ENCODE measurements at places on chromosomes 6 and 20.

DNA sequence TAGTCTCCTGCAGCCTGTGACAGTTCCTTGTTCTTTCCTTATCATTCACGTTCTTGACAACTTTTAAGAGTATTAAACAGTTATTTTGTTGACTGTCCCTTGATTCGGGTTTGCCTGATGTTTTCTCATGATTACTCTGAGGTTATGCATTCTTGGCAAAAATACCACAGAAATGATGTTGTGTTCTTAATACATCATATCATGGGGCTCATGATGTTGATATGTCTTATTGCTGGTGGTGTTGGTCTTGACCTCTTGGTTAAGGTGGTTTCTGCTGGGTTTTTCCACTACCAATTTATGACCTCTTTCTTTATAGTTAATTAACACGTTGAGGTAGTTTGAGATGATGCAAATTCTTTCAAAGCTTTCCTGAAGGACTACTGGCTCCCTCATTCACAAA, 59.1 kb downstream of the ZHX3 start:
- no peak for DNase-seq

- no peak for DNase-seq
Measured at GRCh38 chr6:74333406-74333805, 637.4 kb downstream of the CD109 start.

DNA sequence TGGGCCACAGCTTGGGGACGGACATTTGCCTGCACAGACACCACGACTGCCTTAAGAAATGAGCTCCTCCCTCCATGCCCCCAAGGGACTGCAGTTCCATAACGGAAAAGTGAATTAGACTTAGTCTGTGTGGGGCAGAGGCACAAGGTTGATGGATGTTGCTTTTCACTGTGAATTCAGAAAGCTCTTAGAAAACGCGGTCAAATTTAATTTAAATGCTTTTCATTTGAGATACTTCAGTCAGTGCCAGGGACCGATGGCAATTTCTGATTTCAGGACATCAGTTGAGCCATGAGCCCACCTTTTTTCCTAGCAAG, 356.4 kb downstream of the KIF16B start:
- no peak for DNase-seq

DNA sequence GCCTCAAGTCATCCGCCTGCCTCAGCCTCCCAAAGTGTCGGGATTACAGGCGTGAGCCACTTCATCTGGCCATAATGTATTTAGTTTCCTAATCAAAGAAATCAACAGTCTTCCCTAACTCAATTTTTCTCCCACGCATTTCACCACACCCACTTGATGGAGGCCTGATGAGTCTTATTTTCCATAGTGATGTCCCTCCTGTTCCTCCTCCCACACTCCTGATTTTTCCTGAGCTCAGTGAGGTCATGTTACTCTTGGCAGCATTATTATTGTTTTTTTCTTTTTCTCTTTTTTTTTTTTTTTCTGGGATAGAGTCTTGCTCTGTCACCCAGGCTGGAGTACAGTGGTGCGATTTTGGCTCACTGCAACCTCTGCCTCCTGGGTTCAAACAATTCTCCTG, 8.9 kb downstream of the ABRACL start:
- DNase-seq, result no peak

DNA sequence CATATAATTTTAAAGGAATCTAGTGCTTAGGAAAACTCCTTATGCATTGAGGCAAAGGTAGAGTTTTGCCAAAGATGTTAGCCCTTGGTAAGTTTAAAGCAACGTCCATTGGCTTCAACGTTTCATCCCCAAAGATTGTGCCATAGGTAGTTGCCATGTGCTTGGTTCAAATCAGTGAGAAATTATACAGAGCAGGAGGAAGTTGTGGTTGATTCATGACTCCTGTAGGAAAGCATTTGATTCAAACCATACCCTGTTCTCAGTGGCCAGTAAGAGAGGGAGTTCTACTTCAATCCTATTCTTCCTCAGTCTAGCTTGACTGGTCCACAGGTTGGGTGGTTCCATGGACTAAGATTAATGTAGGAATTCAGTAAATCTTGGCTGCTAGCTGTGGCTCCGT, 535.6 kb downstream of the QKI start:
- DNase-seq, result no peak

- no peak for DNase-seq
Measured at GRCh38 chr20:11905460-11906179, 12.1 kb upstream of the BTBD3 start.

DNA sequence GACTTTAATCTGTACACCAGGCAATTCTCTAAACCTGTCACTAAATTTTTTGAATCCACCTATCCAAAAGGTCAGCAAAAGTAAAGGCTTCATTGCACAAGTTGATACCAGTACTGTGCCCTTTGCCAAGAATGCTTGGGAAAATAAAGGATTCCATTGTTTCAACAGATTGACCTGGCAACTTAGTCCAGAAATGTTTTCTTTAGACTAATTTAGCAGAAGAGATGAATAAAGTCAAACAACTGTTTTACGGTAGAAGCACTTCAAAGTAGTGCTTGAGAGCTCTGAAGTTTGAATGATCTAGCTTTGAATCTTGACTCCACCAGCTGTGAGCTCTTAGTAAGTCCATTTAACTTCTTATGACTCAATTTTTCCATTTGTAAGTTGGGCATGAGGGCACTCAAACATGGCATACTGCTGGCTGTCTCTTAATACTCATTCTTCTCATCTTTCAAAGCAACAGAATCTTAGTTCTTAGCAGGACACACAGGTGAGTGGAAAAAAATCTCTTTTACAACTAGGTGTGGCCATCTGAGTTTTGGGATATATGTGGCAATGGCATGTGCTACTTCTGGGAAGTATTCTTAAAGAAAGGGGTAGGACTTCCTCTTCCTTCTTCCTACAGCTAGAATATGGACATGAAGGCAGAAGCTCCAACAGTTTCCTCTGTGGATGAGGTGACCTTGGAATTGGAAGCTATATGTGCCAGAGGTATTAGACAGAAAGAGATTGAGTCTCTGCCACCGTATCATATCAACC, 55.9 kb upstream of the LOC128125822 start:
- DNase-seq, result no peak

DNA sequence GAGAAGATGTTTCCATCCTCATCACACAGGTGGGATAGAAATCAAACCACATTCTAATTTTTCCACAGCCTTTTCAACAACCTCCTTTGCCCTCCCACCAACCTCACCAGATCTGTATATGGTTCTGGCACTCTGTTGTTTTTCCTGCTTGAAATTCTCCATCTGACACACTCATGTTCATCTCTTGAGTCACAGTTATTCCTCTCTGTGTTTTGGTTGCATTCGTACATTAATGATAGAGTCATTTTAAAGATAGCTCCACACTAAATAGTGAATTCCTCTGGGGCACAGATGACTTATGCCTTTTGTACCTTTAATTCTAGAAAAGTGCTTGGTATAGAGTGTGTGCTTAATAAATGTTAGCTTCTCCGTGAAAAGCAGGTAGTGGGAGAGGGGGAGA, 1.4 kb upstream of the GCLC start:
- no peak for DNase-seq

- DNase-seq, result no peak
Measured at GRCh38 chr20:43921227-43921780, 6.7 kb downstream of the TOX2 start.

DNA sequence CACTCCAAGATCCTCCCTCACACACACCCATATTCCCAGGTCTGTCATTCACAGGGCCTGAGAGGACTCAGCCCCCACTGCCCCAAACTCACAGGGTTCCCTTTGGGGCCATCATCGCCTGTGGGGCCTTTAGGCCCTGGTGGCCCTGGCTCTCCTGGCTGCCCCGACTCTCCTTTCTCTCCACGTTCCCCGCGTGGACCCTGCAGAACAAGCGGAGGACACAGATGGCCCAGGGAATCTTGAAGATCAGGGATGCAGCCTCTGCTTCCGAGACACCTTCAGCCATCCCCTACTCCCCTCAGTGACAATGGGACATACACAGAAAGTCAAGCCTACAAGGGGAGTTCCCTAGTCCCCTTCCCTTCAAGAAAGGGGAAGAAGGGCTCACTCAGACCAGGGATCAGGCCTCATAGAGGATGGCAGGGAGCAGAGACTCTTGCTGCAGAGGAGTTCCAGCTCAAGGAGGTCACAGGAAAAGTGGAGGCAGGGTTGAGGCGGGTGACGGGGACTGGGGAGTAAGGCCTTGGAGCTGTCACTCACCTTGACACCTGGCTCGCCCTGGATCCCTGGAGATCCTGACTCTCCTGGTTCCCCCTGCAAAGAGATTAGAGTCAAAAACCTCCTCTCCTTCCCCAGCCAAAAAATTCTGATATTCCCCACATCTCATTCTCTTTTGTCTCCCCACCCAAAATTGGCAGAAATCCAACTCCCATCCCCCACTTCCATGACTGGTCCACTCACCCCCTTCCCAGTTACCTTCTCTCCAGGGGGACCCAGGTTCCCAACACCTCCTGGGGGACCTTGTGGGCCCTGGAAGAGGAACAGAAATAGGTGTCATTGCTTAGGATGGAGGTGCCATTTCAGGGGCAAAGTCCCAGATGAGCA, 22.7 kb downstream of the COL11A2 start:
- no peak for DNase-seq

DNA sequence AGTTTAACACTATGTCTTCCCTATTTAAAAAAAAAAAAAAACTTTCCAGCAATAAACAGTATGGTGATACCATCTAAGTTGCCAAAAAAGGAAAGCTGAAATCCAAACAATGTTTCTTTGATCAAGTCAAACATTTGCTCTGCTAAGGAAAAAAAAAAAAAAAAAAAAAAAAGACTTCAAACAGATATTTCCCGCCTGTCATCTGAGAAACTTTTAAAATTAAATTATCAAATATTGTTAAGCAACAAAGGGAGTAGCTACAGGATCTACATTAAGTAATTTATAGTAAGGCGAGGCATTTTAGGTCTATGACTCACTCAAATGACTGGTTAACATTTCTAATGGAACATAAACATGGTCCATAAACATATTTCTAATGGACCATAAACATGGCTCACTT, 121.2 kb downstream of the DST start:
- no peak for DNase-seq

DNA sequence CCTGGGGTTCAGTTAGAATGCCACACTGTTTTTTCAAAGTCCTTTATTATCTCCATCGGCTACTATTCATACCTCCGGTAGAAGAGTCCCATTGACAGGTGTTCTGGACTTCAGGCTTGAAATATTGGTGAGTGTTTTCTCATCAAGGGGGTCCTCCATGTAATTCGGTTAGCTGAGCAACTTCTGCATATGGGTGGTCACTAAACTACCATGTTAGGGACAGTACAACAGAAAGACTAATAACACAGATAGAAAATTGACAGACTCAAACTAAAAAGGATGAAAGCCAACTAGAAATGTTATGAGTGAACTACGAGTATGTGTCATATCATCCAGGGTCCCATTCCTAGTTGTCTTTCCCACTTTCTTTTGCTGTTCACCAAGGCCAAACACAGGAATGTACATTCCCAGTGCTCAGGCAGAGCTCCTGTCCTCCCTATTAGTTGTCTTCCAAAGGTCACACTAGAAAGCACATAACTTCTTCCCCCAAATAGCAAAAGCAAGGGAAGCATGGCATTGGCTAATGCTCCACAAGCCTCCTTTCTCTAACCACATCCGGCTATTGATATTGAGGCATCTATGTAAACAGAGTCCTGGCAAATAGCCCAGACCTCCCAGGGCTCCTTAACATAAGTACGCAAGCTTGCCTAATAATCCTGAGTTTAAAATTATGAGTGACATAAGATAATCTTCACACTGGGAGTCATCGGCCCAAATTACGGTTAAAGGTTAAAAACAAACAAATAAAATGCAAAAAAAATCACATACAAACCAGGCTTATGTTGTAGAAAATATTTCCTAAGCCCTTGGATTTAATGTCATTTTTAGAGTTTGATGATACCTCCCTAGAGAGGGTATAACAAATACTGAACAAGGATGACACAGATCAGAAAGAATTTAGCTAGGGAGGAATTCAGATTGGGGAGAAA, 13.2 kb downstream of the CCN2 start:
- DNase-seq, result no peak

GRCh38 chr6:7178280-7178679, 70.5 kb downstream of the RREB1 start:
- DNase-seq, result no peak

DNA sequence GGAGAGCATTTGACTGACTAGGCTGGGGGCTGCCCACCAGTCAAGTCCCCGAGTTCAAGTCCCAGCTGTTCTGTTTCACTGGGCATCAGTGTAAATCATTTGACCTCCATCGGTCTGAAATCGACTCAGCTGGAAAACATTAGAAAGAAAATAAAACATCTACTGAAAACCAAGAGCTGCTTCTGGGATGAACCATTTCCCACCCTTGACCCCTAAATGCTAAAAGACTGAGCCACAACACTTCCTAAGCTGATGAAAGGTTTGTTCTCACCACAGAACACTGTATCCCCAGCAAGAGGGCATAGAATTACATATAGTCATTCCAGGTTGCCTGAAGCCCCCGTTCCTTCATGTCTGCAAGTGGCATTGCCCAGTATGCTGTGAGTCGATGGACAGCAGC, 237.0 kb upstream of the TAB2 start:
- DNase-seq, result no peak

DNA sequence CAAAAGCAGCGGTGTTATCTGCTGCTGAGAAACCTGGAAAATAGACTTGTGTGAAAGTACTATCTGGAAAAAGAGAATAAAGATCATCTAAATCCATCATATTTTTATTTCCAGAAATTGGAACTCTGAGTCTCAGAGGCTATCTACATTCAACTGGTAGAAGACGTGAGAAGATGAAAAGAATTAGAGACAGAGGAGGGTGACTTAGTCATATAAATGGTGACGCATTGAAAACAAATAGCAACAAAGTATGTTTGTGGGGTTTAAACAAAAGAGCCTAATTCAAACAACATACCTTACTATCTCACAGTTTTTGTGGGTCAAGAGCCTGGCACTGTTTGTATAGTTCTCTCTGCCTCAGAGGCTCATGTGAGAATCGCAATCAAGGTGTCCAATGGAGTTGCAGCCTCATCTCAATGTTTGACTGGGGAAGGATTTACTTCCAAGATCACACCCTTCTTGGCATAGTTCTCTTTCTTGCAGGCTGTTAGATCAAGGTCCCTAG, 757.1 kb upstream of the SLC35B3 start:
- DNase-seq, result no peak

DNA sequence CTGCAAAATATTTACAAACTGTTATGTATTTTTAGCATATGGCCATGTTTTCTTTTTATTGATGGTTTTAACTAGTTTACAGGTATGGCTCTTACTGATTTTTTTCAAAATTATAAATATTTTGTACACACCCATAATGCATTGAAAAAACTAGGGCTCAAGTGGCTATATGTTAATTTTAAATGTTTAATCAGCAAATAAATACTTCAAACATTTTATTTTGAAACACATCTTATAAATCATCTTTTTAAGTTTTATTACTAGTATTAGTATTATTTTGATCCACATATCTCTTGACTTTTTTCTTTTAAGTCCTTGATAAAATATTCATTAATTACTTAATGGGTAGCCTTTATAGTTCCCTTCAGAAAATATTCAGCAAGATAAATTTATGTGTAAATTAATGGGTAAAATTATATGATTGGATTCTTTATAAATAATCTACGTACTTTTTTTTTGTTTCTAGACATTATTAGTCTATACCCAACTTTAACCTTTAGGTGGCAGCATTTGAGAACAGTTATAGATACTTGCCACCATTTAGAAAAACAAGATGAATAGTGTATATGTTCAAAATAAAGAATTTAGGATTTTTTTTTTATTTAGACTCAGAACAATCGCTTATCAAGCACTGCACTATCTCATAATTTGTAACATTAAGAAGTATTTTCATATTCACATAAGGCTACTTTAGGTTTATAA, 241.9 kb downstream of the ADGRB3 start:
- DNase-seq, result no peak

GRCh38 chr6:19836799-19837510, at the start of gene ID4:
Gene ID4, plus strand, starts transcription at chr6:19837370. Its CDS starts 385 bp downstream, at chr6:19837755.
- peak; percentile 10 for DNase-seq

All from germinal center (tissue), 1 donor.